ENCODE measurements at places on chromosomes 1 and 21.

- DNase-seq = no peak
Measured at GRCh38 chr1:183780757-183781156, 24.2 kb upstream of the RGL1 start.

GRCh38 chr1:100883963-100884362, 10.7 kb downstream of the EXTL2 start:
- no peak for DNase-seq

- no peak for DNase-seq
Measured at GRCh38 chr1:5955479-5955977, 36.7 kb downstream of the NPHP4 start.

DNA sequence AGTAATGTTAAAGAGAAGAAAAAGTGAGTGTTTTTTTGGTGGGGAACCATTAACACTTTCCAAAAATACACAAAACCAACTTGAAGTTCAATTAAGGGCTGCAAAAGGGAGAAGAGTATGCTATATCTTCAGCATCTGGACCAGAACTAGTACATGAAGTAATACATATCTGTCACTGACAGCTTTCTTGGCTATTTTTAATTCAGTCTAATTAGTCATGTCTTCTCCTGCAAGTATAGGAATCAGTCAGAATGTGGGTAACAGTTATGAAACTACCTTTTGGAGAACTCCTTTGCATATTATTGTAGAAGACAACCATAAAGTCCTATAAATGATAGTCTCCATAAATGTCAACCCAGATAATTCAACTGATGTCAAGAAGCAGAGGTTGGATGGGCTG, 901.2 kb downstream of the TTLL7 start:
- DNase-seq = no peak

GRCh38 chr1:26476958-26477357, 4.7 kb downstream of the HMGN2 start:
- DNase-seq = no peak

GRCh38 chr21:33199100-33199464, 30.7 kb upstream of the IFNAR2 start:
- DNase-seq = no peak

Measured in NCI-H2081 treated with DMSO at 0.1 percent for 48 hours (cell line).